ENCODE measurements at places on chromosomes 3 and 15.

- DNase-seq: no peak
These were observed 11.1 kb upstream of the CHRNB4 start for GRCh38 chr15:78651930-78652615.

DNA sequence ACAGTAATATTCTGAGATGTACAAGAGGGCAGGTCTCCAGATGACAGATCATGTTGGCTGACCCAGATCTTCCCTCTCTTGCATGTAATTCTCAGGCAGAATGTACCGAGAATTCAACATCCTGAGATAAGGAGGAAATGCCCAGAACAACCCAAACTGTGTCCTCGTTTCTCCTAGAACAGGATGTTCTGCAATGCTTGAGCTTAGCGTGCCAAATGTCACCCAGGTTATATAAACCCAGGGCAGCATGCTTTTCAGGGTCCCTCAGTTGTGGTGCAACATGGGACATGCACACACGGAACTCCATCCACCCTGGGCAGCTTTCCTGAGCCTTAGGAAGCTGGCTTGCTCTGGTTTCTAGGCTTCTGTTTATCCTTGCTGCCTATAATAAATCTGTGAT is 102.1 kb upstream of the CMC1 start:
- no peak for DNase-seq

- DNase-seq: no peak
These were observed 148.0 kb upstream of the MBNL1 start for GRCh38 chr3:152120601-152121269.

DNA sequence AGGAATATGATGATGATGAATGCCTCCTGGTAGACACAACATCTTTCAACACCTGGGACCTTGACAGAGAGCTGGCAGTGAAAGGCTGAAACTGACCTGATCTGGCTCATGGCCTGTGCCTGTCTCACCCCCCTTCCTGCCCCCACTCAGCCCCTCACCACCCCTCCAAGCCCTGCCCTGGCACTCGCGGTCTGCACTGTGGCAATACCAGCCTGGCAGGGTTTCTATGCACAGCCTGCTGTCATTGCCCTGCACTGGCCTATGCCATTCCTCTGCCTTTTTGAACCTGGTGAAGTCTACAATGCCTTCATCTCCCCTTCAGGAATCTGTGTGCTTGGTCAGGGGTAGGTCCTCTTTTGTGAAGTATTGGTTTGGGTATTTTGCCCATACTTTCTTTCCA is 56.5 kb downstream of the ACAD9 start:
- no peak for DNase-seq

GRCh38 chr3:41933154-41933676 is 28.7 kb downstream of the ULK4 start:
- peak; percentile 32 for DNase-seq

GRCh38 chr3:188578576-188579363 is 424.8 kb downstream of the LPP start:
- DNase-seq: no peak

GRCh38 chr3:126748701-126749546 is 44.9 kb downstream of the CHCHD6 start:
- no peak for DNase-seq

GRCh38 chr3:51869304-51869703 is 6.1 kb downstream of the IQCF5 start:
- DNase-seq: no peak

- DNase-seq: no peak
These were observed 513.4 kb downstream of the SHQ1 start for GRCh38 chr3:72334681-72335457.

GRCh38 chr3:8854656-8855055 is 85.2 kb upstream of the OXTR start:
- no peak for DNase-seq

- no peak for DNase-seq
These were observed 34.7 kb downstream of the XXYLT1 start for GRCh38 chr3:195236076-195236798.

DNA sequence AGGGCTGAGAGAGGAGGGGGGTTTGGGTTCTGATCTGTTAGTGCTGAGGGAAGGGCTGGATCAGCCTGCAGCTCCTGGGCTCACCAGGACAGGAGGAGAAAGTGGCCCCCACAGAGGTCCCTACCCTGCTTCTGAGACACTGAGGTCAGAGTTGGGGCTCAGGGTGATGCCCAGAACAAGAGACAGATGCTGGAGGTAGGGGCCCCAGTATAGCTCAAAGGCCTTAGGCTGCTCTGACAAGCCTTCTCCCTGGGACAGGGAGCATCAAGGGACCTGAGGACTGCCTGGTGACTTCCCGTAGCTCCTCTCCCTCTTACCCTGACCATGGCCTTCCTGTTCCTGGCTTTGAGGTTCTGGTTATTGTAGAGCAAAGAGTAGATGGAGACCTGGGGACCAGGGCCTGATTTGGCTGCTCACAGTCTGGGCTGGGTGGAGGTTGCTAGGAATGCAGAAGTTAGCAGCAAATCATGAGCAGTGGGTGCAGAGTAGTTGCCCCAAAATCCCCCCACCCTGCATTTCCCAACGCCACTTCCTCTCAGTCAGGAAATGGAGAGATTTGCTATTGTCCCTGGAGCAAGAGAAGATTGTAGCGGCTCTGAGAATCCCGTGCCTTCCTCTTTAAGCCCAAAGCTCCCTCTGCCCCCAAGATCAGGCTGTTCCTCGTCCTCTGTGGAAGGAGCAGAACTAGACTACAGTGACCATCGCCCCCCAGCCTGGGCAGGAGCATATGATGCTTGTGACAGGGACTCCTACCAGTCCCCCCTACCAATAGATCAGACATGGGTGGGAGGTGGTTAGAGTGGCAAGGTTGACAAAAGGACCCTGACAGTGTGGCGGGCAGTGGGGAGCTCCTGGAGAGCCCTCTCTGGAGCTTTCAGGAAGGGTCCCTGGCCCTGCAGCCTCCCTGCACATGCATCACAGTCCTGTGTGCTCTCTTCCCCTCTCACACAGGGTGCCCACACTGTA is 47.4 kb upstream of the SEC22A start:
- DNase-seq: no peak

GRCh38 chr3:42786212-42786611 is 13.2 kb upstream of the CCDC13 start:
- DNase-seq: no peak

DNA sequence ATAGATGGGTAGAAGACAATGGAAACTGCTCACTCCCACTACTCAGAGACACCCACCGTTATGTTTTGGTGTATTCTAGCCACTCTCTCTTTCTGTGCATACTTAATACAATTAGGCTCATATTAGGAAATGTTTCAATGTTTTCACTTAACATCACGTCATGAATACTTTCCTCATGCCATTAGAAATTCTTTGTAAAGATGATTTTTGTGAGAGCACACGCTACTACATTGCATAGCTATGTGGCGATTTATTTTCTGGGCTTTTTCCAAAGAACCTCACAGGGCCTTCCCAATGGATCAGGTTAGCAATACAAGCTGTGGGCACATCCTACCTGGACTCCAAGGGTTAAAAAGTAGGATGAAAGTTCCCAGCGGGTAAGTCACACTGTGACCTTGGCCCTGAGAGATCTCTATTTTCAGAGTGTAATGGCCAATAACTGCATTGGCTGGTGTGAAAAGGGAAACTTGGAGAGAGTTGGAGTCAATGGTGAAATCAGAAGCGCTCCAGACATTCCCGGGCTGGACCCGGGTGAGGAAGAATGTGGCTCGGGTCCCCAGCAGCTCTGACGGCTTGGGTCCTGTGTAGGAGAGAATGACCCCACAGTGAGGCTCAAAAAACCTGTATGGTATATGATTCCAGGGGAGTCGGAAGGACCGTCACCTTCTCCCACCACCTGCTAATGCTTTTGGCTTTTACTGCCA is 25.8 kb upstream of the TGM5 start:
- DNase-seq: no peak

- DNase-seq: no peak
These were observed 29.6 kb downstream of the MGA start for GRCh38 chr15:41689834-41690233.

DNA sequence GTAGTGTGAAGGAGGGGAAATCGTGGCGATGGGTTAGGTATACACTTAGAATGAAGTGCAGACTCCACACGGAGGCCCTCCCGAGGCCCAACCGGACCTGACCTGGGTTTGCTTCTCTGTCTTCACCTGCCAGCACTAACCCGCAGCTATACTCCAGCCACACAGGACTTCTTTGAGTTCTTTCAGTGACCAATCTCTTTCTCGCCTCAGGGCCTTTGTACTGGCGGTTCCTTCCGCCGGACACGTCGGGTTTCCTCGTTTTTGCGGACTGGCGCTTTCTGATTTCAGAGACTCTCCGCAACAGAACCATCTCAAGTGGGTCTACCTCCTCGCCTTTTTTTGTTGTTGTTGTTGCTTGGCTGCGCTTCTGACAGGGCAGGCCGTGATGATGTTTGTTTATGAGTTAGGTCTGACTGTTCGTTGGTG is at the start of gene NEIL1:
TSS of gene NEIL1 (plus strand) at position 244 of the 426 bp plus-strand sequence. CDS start 1,867 bp downstream, outside the sequence.
- DNase-seq: no peak

GRCh38 chr15:75185271-75186029 is 16.2 kb upstream of the C15orf39 start:
- no peak for DNase-seq

- no peak for DNase-seq
These were observed 65.6 kb downstream of the MAP4 start for GRCh38 chr3:47950453-47951169.

- DNase-seq: no peak
These were observed 135.7 kb downstream of the FOXP1 start for GRCh38 chr3:71447803-71448202.

DNA sequence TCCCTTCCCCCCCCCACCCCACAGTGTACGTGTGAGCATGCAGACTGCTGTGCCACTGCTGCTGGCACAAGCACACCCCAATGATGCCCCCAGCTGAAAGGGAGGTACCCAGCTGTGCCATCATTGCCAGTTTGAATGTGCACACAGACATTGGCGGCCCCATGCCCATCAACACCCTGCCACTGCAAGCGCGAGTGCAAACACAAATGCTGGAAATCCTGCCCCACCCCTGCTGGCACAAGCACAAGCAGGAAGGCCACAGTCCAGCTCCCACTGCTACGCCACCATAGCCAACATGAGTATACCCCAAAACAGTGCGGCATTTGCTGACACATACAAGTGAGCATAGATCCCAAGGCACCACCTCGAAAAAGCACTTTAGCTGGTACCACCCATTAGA is 222.9 kb downstream of the SCAPER start:
- DNase-seq: no peak

GRCh38 chr3:8658306-8659212 is 14.0 kb upstream of the SSUH2 start:
- DNase-seq: peak; percentile 89

- no peak for DNase-seq
These were observed 558.0 kb upstream of the TGFBR2 start for GRCh38 chr3:30048431-30048830.

GRCh38 chr15:51726302-51727073 is 11.0 kb downstream of the LYSMD2 start:
- peak; percentile 51 for DNase-seq

GRCh38 chr15:91965501-91966193 is 112.1 kb downstream of the SLCO3A1 start:
- DNase-seq: no peak

GRCh38 chr3:122996038-122996580 is 31.5 kb downstream of the SEMA5B start:
- DNase-seq: no peak

- no peak for DNase-seq
These were observed 70.3 kb downstream of the TGFBR2 start for GRCh38 chr3:30676424-30677346.

DNA sequence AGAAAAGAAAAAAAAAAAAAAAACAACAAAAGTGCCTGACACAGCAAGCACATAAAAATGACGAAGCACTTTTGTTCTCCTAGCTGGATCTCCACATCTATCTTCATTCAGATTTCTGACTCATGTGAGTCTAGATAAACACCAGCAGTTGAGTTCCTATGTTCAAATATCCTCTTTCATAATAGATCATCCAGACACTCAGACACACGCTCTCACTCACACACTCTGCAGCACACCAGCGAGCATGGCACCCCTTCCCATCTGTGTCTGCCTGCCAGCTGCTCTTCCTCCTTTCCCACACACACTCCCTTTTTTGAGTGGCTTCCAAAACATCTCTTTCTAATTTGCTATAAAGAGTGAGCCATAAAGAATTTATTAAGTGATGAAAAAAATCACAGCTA is 19.8 kb upstream of the CELF6 start:
- DNase-seq: no peak

DNA sequence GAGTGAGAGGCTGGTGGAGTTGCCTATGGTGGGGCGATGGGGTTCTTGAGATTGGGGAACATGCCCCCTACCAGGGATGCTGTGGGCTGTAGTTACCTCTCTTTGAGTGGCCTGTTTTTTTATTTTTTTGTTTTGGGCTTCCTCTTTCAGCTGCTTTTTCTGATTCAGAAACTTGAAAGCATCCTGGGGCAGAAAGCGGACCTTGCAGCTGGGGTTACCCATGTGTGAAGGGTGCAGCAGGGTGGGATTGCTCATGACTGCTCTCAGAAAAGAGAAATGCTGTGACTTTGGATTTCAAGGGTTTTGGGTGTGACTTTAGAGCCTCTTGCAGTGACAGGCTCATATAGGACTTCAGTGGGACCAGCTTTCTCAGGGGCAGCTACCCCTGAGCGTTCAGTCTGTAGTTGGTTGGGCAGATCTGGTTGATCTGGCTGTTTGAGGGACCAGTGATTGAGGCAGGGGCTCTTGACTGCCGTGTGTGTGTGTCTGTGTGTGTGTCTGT is 1.8 kb downstream of the LIMD1 start:
- DNase-seq: no peak

DNA sequence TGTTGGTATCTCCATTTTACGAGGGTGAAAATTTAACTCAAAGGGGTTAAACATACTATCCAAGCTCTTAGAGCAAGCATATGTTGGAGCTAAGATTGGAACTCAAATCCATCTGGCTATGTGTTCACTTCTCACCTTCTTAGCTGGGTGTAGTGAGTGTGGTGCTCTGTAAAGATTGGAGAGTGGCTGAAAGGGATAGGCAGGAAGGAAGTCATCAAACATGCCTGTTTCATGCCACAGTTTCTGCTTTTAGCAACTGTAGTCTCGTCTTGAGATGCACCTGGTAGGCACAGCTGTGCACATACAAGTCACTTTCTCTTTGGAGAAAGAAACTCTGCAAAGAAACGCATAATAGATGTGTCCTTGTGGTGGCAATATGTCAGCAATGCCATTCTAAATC is 189.1 kb upstream of the MDFIC2 start:
- no peak for DNase-seq

GRCh38 chr3:102619361-102619760 is 184.5 kb downstream of the ZPLD1 start:
- DNase-seq: no peak

DNA sequence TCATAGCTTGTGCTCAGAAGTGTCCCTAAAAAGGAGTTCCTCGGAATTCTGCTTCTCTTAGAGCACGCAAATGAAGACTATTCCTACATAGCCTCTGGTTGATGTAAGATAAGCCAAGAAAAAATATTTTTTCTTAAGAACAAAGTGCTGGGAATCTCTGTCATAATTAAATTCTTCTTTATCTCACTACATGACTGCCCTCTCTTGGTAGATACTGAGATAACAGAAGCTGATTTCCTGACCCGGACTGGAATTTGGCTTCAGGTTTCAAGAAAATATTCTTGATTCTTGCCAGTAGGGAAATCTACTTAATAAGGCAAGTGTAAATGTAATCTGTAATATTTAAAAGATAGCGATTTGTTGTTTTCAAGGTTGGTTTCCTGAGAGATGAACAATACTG is 31.3 kb upstream of the SETMAR start:
- DNase-seq: peak; percentile 4

Measured in LoVo (cell line).